ENCODE measurements at places on chromosomes 13 and 19.

GRCh38 chr19:3210347-3211017 lies 14.0 kb upstream of the CELF5 start:
- no peak for DNase-seq

- DNase-seq = no peak
Measured at GRCh38 chr13:46386392-46387063, 524 bp downstream of the RUBCNL start.

DNA sequence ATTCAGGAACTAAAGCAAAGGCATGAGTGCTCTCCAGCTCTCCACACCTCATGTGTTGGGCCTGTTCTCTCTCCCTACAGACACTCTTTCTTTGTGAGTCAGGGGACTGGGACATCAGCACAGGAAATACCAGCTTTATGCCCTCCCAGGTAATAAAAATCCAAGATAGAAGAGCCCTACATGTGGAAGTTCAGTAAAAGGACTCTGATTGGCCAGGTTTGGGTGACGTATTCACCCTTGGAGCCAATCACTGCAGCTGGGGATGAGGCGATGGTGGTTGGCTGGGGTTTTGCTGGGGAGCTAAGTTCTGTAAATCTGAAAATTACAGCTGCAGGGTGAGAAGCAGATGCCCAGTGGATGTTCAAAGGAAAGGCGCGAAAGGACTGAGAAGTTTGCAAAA lies 32.5 kb downstream of the CCDC70 start:
- DNase-seq = no peak

DNA sequence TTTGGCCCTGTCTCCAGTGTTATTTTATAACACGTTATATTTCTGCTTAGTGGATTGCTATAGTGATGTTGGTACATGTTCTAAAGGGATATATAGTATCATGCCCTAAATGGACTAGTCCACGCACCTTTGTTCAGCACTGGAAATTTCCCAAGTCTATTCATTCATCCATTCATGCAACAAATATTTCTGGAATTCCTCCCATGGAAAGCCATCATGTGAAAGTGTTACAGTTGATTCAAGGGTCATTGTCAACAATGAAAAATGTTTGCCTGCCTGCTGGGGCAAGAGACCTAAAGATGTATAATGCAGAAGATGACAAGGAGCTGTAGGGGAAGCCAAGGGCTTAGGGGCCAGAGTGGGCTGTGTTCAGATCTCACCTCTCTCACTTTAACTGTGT lies 10.8 kb upstream of the HSPH1 start:
- DNase-seq = no peak

DNA sequence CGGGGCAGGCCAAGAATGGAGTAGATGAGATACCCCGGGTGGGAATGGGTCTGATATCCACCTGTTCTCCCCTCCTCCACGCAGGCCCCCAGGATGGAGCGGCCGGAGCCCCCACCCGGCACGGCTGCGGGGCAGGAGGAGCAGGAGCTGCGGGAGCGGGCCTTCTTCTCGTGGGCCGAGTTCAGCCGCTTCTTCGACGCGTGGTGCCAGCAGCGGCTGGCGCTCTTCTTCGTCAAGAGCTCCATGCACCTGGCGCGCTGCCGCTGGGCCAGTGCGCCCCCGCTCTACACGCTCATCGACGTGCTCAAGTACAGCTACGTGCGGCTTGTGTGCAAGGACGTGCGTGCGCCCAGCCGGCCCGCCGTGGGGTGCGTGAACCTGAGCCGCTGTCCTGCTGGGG lies 1.2 kb downstream of the ZSWIM9 start:
- DNase-seq = no peak

GRCh38 chr19:16005925-16006324 lies 57.1 kb downstream of the OR10H4 start:
- no peak for DNase-seq

DNA sequence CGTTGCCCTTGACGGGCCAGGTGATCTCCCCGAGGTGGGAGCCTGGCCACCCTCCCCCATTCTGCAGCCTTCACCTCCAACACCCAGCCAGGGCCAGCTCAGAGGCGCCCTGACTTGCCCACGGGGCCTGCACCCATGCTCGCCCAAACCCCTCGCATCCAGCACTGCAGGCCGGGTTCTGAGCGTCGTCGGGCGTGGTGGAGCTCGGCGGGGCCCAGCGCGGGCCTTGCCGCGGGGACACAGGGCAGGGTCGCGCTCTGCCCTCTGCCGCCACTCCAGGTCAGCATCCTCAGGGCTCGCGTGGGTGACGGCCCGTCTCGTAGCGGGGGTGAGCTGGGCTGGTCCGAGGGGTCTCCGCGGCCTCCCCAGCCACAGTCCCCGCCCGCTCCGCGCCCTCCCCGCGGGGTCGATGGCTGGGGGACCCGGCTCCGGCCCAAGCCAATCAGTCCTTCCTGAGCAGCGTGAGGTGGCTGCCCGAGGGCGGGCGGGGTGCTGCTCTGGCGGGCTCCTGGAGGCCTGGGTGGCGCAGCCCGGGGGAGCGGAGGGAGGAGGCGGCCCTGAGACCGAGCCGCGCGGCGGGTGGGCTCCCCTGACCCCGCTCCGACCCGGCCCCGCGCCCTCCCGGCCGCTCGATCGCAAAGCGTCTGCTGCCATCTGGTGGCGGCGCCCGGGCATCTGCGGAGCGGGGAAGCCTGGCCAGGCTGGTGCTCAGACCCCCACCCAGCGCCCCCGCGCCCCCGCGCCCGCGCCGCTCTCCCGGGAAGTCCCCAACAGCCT lies 61.4 kb downstream of the CCNE1 start:
- DNase-seq = no peak

DNA sequence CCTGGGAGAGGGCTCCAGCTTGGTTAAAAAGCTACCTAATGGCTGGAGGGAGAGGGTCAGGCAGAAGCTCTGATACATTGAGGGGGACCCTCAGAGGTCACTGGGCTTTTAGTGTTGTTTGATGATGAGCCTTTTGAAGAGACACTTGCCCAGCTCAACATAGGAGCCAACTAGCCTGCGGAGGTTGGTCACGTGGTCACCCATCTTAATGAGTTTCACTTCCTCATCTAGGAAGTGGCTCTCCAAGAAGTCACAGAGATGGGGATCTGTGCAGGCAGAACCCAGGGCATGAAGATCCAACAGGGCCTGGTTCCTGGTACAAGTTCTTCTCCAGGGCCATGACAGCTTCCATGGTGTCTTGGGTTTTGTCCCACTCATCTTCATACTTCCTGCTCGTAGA lies 33.4 kb downstream of the IPO5 start:
- no peak for DNase-seq

DNA sequence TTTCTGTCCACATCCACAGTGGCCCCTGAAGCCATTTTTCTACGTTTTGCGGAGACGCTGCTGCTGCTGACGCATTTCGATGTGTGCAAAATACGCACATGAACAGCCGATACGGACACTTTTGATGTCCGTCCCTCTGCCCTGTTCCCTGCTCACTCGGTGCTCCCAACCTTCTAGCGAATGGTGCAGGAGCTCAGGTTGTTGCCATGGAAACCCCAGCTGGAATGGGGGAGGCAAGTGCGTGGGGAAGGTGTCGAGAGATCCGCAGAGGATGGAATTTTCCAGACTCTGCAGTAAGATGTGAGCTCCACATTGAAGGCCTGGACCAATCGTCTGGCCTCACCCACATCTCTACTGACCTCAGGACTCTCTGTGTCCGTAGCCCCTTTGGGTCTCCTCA lies 109.2 kb upstream of the USP29 start:
- no peak for DNase-seq

DNA sequence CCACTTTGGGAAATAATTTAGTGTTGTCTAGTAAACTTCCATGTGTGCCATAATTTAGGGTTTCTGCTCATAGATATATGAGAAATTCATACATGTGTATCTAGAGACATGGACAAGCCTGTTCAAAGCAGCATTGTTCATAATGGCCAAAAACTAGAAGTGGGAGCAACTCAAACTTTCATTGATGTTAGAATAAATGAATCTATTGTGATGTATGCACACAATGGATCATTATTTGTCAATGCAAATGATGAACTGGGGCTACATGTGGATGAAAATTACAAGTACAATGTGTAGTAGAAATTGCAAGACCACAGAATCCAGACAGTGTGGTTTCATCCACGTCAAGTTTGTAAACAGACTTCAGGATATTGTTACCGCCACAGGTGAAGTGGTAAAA lies 284.7 kb downstream of the SLC7A1 start:
- DNase-seq = no peak

- DNase-seq = no peak
Measured at GRCh38 chr13:107210723-107211030, 642.7 kb upstream of the ARGLU1 start.

GRCh38 chr19:41019346-41019745 lies 28.3 kb downstream of the CYP2B6 start:
- no peak for DNase-seq

DNA sequence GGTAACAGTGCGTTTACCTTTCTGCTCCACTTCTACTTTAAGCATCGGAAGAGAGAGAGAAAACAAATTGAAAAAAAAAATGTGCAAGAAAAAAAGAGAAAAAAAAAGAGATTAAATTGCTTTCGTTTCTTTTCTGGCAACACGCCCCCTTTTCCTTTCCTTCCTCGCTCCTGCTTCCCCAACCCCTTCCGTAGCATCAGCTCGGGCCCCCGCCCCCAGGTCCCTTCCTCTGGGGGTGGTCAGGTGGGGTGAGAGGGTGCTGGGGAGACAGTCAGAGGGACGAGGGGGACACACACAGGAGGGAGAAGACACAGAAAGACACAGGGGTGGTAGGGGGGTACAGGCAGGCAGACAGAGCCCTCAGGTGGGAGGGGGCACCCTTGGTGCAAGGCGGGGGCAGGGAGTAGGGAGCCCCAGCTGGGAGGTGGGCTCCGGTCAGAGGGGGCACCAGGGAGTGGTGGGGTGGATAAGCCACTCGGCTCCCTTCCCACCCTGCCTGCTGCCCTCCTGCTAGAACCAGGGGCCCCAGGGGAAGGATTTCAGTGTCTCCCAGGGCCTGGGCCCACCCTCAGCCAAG lies 30.7 kb upstream of the ASF1B start:
- DNase-seq = no peak

GRCh38 chr13:40981949-40982348 lies 37.2 kb downstream of the ELF1 start:
- DNase-seq = no peak

GRCh38 chr13:71759651-71760511 lies 107.1 kb downstream of the DACH1 start:
- DNase-seq = no peak

DNA sequence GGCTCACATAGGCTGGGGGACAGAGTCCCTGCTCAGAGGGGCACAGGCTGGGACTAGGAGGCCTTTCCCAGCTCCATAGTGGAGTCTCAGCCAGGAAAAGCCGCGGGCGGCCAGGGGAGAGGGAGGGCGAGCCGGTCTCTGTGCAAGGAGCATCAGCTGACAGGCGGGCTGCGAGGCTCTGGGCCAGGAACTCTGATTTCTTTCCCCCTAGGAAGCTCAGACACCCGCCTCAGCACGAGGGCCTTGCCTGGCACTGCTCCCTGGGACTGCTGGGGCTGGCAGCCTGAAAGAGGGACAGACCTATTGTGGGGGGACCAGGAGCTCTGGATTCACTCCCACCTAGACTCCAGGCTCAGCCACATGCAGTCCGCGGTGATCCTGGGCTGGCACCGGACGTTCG lies 2.2 kb upstream of the PLK5 start:
- no peak for DNase-seq

- no peak for DNase-seq
Measured at GRCh38 chr19:4647676-4648644, 8.6 kb downstream of the TNFAIP8L1 start.

- no peak for DNase-seq
Measured at GRCh38 chr13:109383683-109384082, 402.7 kb downstream of the IRS2 start.

DNA sequence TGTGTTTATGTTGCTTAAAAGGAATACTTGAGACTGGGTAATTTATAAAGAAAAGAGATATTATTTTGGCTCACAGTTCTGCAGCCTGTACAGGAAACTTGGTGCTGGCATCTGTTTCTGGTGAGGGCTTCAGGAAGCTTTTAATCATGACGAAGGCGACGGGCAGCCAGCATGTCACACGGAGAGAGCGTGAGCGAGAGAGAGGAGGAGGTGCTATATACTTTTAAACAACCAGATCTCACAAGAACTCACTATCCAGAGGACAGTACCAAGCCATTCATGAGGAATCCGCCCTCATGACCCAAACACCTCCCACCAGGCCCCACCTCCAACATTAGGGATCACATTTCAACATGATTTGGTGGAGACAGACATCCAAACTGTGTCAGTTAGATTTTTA lies 163.4 kb upstream of the TSC22D1 start:
- no peak for DNase-seq

GRCh38 chr13:94431987-94432386 lies 47.5 kb downstream of the DCT start:
- no peak for DNase-seq

- DNase-seq = no peak
Measured at GRCh38 chr13:85631801-85632200, 167.4 kb downstream of the SLITRK6 start.

DNA sequence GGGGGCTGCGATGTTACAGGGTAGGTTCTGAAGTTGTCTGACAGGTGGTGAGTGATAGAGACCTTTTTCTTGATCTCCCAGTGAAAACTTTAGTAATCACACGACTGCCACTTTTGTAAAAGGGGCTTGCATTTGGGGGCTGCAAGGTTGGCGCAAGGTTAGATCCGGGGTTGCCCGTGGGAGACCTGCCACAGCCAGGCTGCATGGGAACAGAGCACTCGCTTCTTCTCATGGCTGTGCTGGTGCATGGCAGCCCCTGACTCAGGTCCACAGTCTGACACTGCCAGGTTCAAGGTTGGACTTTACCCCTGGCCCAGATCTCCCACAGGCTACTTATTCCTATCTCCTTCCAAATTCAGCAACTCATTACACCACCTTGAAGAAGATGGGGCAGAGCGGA lies 1190.4 kb downstream of the UQCRFS1 start:
- DNase-seq = no peak

DNA sequence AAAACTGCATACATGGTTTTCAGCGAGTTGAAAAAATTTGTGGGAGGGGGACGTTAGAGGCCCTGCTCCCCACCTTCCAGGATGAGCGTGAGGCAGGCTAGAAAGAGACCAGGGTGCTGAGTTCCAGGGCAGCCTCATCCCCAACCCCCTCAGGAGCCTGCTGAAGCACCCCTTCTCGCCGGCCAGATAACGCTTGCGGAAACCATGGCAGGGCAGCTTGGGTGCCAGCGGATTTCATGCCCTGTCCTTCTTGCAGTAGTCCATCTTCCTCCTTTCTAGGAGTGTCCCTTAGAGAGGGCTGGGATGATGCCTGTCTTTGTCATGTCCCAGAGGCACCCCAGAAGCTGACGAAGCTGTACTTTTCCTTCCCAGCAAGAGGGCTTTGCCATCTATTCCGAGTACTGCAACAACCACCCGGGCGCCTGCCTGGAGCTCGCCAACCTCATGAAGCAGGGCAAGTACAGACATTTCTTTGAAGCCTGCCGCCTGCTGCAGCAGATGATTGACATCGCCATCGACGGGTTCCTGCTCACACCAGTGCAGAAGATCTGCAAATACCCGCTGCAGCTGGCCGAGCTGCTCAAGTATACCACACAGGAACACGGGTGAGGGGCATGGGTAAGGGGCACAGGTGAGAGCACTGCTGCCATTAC lies 19.0 kb upstream of the C1QTNF9 start:
- no peak for DNase-seq

GRCh38 chr19:32387701-32388392 lies 17.7 kb upstream of the DPY19L3 start:
- DNase-seq = no peak

- DNase-seq = no peak
Measured at GRCh38 chr19:6587093-6587820, 3.7 kb downstream of the CD70 start.

Measured in esophagus squamous epithelium (tissue), 5 donors.